AG04449 (cell line): ENCODE measurements at places on chromosomes 16 and 17.

DNA sequence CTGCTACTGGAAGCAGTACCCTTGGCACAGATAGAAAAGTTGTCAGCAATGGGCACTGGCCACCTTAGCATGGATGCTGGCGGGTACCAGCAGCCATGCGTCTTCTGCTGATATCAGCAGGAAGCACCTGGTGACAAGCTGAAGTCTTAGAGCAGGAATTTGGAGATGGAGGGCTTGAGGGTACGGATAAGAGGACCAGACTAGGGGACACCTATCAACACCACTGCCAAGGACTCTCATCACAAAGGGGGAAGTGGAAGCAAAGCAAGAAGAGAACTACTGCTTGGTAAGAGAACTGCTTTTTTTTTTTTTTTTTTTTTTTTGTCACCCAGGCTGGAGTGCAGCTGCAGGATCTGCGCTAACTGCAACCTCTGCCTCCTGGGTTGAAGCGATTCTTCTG, 35.4 kb upstream of the LYRM9 start:
- DNase-seq = no peak

GRCh38 chr17:64296246-64296645, 33.2 kb upstream of the TEX2 start:
- no peak for DNase-seq

GRCh38 chr16:8589900-8590688, at the start of gene TMEM114:
TMEM114 (minus strand) TSS chr16:8590511; CDS start chr16:8589838, 673 bp downstream.
- DNase-seq = no peak

GRCh38 chr16:70704586-70704985, 18.7 kb upstream of the MTSS2 start:
- no peak for DNase-seq

- no peak for DNase-seq
Observed at GRCh38 chr16:55899857-55900256, 24.7 kb upstream of the CES5A start.

- DNase-seq = peak; percentile 77
Observed at GRCh38 chr16:82655072-82655714, 28.4 kb downstream of the CDH13 start.

DNA sequence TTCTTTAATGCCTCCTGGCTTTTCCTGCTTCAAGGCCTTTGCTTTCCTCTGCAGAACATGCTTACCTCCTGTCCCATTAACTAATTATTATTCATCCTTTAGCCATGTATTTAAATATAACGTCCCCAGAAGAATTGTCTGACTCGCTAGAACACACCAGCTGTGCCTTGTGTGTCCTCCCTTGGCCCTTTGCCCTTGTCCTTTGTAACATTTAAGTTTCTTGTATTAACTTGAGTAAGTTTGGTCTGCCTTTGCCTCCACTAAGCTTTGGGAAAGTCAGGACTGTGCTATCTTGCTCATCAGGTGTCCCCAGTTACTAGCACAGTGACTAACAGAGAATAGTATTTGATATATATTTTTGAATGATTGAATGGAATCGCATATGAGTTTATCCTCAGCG, 29.6 kb upstream of the ABCA9 start:
- DNase-seq = no peak
